Choroid plexus epithelial cell (primary cell): ENCODE measurements at places on chromosomes 2 and 18.

- DNase-seq, result no peak
These were observed 351.6 kb downstream of the MYCN start for GRCh38 chr2:16291731-16292550.

DNA sequence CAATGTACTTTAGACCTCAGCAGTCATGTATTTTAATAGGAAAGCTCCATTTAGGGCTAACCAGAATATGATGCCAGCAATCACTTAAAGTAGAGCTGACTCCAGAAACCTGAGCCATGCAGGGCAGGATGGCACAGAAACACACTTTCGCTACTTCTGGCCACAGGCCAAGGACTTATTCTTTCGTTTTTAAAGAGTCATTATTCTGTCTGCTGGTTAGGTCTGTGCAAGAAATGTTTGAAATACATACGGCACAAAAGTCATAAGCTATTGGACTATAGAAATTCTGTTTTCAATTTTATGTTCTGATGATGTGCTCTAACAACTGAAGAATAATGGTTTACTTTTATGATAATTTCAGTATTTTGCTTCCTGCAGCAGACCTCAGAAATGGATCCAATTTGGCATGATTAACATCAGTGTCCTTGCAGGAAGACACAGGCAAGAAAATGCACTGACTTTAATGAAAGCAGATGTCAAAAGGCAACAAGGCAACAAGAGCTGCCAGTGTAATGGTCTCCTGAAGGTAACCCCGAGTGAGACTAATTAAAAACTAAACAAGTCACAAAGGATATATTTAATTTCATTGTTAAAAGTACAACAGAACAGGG, 114.4 kb upstream of the CHRNA1 start:
- peak; percentile 49 for DNase-seq

GRCh38 chr2:53877556-53877955, 17.8 kb upstream of the GPR75 start:
- DNase-seq, result peak; percentile 19

- DNase-seq, result peak; percentile 70
These were observed 133.9 kb upstream of the CTAGE1 start for GRCh38 chr18:22551536-22552151.

DNA sequence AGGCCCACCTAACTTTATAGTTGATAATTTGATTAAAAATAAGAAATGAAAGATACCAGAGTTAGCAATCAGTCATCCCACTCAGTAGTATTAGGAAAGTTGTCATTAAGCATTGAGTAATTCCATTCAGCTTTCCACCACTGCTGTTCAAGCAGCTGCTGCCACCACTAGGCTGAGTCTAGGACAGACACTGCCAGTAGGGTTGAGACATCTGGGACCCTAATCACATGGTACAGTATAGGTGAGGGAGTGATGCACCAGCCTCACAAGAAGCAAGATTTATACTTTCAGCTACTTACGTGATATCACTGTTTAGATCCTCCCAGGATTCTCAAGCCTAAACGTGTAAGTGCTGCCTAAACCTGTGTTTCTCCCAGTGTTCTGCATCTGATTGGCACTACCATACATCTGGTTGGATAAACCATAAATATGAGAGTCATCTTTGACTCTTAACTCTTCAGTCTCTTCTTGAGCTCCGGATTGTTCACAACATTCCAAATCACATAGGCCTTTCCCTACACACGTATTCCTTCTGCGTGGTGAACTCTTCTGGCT, 3.2 kb downstream of the UBXN4 start:
- peak; percentile 42 for DNase-seq

GRCh38 chr2:237208373-237209260, 122.9 kb downstream of the COPS8 start:
- peak; percentile 73 for DNase-seq

DNA sequence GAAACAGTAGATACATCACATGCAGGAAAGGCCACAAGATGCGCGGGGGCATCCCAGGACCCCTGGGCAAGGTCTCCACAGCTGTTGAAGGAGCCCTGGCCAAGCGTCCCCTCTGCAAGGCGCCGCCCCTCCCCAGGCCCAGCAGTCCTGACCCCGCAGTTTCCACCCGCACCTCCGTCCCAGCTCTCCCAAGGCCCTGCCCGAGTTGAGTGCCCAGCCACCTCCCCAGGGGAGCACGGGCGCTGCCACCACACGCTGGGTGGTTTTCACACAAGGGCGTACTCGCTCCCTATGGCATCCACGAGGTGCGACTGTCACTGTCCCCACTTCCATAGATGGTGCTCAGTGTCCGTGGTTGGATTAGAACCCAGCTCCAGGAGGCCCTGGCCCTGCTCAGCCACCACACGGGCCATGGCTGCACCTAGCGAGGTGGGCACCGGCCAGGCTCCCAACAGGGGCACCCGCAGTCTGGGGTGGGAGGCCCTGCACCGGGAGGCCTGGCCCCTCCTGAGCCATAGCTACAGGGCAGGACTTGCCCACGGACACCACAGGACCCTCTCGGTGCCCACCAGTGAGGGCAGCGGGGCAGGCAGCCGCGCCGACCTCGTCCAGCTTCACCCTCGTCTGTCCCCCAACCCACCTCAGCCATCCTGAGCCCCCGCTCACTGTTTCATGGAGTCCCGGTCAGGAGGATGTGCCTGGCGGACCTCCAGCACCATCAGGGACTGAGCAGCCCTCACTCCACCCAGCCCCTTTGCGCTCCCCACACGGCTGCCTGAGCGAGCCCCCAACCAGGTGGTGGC, 36.0 kb downstream of the KIF1A start:
- no peak for DNase-seq

GRCh38 chr2:30159766-30160165, 13.0 kb downstream of the YPEL5 start:
- DNase-seq, result no peak

DNA sequence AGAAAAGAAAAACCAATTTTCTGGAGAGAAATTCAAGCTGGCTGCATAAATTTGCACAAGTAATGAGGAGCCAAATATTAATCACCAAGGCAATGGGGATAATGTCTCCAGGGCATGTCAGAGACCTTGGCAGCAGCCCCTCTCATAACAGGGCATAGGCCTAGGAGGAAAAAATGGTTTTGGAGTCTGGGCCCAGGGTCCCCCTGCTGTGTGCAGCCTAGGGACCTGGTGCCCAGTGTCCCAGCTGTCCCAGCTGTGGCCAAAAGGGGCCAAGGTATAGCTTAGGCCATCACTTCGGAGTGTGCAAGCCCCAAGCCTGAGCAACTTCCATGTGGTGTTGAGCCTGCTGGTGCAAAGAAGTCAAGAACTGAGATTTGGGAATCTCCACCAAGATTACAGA, 57.1 kb downstream of the SCN7A start:
- DNase-seq, result no peak

GRCh38 chr2:36380624-36381481, 25.3 kb downstream of the CRIM1 start:
- peak; percentile 80 for DNase-seq

- peak; percentile 22 for DNase-seq
These were observed 41.2 kb downstream of the AGFG1 start for GRCh38 chr2:227513113-227513512.

DNA sequence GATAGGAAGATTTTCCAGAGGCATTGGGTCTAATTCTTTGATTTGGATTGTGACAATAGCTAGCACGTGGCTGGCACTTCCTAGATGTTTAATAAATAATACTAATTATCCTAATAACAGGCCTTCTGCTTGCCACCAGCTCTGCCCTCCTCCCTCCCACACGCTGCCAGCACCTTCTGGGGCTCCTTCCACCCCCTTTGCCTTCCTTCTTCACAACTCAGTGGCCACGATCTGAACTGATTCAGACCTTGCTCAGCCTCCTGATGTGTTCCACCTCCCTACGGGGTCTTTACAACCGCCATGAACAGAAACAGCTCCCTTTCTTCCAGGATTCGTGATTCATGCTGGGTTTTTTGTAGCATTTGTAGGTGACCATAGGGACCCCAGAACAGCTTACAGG, 310.3 kb upstream of the HS6ST1 start:
- DNase-seq, result no peak

GRCh38 chr2:237147317-237147716, 61.6 kb downstream of the COPS8 start:
- no peak for DNase-seq

- DNase-seq, result peak; percentile 91
These were observed 150.5 kb upstream of the NCKAP5 start for GRCh38 chr2:133718688-133719201.

DNA sequence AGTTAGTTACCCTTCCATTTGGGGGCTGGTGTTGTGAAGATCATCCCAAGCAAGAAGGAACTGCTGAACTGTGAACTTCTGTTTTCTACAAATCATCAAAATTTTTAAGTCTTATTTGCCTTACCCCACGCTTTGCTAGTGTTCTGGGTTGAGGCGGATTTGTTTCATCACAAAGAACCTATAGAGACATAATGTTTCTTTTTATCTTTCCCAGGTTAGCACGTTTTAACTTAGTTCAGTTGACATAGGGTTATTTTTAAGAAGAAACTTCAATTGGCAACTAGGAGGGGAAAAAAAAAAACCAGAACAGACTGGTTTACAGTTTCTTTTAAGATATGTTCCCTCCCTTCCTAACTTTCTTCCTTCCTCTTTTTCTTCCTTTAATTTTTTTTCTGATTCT, 31.1 kb upstream of the CERS6 start:
- no peak for DNase-seq

DNA sequence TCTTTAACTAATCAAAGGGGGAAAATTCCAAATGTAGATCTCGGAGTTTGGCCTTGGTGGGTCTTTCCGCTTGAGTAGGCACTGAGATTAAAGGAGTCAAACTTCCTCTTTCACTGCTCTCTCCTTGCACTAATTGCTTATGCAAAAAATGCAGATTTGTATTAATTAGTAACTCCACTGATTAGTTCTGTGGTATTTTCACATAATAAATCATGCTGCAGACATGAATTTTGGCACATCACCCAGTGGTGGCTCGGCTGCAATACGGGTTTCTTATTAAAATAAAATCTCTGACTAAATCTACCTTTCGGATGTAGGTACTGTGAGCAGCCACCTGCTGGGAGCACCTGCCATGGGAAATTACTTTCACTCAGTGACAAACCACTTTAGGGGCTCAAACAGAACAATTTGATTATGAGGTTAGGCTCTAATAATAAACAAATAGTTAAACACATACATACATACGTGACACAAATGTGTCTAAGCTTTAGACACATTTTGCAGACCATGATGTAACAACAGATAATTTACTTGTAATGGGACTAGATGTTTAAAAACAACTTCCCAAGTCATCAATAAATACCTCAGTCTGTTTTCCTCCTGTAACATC, 6.4 kb upstream of the NEUROD1 start:
- no peak for DNase-seq

- no peak for DNase-seq
These were observed 24.9 kb upstream of the SLC3A1 start for GRCh38 chr2:44250376-44250775.

DNA sequence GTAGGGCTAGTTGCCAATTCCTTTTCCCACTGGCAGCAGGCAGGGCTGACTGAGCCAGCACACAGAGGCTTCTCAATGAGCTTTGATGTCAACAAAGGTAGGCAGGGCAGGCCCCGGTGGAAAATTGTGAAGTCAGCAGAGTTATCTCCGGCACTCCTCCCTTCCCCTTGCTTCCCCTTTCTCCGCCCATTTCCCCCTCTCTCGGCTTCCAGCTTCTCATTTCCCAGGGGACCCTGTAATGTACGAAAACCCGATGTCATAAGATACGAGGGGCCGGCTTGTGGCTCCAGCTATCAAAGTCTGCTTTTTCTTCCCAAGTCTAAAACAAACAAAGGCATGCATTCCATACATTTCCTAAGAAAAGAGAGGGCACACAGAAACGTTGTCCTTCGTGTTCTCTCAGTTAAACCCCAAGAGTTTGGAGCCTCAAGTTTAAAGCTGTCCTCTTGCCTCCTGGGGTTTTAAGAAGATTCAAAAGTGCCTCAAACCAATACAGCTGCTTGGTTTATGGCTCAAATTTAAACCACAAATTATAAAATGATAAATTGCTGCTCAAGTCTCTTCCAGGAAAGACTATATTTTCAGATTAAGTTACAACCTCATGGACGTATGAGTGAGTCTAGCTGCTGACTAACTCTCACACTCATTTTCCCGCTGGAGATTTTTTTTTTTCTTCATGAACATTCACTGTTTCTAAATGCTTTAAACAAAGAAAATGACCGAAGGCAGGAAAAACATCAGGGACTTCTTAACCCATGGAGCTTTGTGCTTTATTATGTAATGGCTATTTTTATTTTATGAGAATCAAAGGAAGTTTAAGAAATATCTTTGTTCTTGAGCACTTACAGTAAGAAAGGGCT, 27.2 kb upstream of the EML4 start:
- peak; percentile 89 for DNase-seq

- DNase-seq, result no peak
These were observed 216.9 kb upstream of the LRP1B start for GRCh38 chr2:142347751-142348150.

GRCh38 chr2:10202131-10202665, 79.7 kb downstream of the RRM2 start:
- peak; percentile 22 for DNase-seq

- no peak for DNase-seq
These were observed 29.2 kb downstream of the SMARCAL1 start for GRCh38 chr2:216441308-216442010.

GRCh38 chr2:203728321-203728720, 21.9 kb downstream of the CD28 start:
- no peak for DNase-seq

GRCh38 chr2:133824869-133825268, 256.6 kb upstream of the NCKAP5 start:
- no peak for DNase-seq

DNA sequence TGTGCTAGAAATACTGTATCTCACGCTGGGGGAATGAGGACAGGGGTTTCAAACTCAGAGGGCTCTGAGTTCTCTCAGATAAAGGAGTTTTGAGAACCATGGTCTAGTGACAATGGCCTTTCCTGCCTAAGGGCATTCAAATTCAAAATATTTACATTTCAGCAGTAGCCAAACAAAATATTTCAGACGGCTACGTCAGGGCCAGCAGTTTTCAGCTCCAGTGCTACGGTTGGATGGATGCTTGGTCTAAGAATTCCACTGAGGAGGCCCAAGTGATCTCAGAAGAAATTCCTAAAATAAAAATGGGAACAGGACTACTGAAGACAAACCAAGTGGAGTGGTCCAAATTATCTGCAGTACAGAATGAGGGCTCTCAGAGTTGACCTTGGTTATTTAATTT, 41.1 kb upstream of the SCG2 start:
- DNase-seq, result no peak

DNA sequence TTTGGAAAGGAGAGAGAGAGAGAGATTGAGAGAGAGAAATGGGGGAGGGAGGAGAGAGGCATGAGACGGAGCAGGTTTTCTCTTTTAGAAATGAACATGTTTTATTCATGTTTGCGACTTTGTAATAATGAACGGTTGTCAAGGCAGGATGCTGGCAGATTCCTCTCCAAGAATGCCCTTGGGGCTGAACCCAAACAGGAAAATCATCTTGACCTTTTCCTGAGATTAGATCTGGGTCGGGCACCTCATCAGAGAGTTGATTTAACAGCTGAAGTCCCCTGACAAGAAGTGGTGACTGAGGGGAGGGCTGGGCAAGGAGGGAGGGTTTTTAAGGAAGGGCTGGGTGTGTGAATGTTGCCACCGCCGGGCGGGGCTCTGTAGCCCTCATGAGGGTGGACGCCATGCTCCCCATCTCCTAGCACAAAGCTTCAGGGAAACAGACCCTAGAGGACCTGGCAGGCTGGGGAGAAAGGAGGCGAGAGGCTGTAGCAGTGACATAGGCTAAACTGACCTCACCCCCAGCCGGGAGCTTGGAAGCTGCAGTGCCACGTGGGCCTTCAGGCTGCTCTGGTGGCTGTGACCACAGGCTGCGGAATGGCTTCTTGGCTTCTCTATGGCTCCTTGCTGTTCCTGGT, 60.0 kb downstream of the LIPG start:
- no peak for DNase-seq

GRCh38 chr2:197113275-197113711, 186.8 kb upstream of the PGAP1 start:
- peak; percentile 67 for DNase-seq
